ENCODE measurements at places on chromosomes 7 and 10. TPM values are rescaled to one million over a fixed set of nuclear protein-coding genes. Genes with fewer than 3 reads are reported as not detected.
A peak's percentile ranks its signal among the peaks of the same experiment; 100 is the strongest.

Gene NUTM2D
- total RNA-seq: 1.5 TPM

Gene PNLIPRP3
- not detected for total RNA-seq

- no peaks in the 10 kb centered on the region for H3K36me3 ChIP-seq
- no peak for DNase-seq
- H3K4me3 ChIP-seq: no peak overlapping the region
- H3K4me1 ChIP-seq: no peaks in the 10 kb centered on the region
- H3K27ac ChIP-seq: no peak overlapping the region
These were observed 34.9 kb downstream of the CALML3 start for GRCh38 chr10:5559642-5560141.

- DNase-seq: no peak
- H3K4me3 ChIP-seq: peak within 1 kb of the TSS; percentile 93
- peak within 1 kb of the TSS; percentile 78 for H3K27ac ChIP-seq
- peaks cover 32% of the 10 kb centered on the region for H3K4me1 ChIP-seq
- H3K27me3 ChIP-seq: no peaks in the 10 kb centered on the region
- H3K36me3 ChIP-seq: no peaks in the 10 kb centered on the region
These were observed at the start of gene CYTH3 for GRCh38 chr7:6272481-6273323. CYTH3 (minus strand) TSS chr7:6272624; CDS start chr7:6272507, 117 bp downstream.

Gene LRRTM3
- 0.10 TPM for total RNA-seq

Measured in Panc1 (cell line).